ENCODE measurements at places on chromosomes 1 and 21.

DNA sequence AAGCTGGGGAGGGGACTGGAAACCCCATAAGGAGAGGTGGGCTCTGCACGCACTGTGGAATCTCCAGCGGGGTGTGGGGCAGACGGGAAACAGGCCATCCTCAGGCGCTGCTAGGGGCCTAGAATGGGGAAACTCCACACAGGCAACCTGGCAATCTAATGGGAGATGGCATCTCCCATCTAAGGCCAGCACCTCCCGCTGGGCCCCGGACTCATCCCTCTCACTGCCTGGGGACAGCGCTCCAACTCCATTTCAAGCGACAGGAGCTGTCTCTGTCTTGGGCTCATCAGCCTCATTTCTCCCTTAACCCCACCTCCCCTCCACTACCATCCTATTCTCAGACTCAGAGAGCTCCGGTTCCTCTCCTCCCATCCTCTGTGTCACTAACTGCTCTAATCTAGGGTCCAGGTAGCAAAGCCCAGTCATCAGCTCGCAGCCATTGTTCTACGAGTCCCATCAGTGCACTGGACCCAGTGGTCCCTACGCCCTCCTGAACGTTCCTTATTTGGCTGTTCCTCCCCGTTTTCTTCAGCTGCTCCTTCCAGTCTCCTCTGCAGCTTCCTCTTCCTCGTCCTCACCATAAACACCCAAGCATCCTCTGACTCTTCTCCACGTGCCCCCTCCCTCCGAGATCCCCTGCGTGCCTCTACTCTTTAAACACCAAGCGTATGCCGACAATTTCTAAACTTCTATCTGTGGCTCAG lies 93.4 kb upstream of the CASZ1 start:
- no peak for DNase-seq

DNA sequence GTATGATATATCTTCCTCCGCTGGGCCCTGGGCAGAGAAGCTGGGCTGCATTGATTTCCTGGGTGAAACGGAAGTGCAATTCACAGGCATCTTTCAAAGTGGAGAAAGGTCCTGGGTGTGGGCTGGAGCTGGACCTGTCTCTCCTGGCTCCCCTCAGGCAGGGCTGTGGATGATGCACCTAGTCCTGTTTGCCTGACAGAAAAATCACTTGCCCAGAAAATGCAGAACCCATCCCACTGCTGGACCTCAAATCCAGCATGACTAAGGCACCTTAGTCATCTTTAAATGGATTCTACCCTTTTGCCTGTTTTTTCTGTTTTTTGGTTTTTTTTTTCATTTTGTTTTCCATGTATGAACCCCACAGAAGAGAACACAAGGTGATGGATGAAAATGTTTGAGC lies 49.7 kb downstream of the MYSM1 start:
- no peak for DNase-seq

- DNase-seq = no peak
Measured at GRCh38 chr1:242225767-242226573, 227.1 kb upstream of the MAP1LC3C start.

- no peak for DNase-seq
Measured at GRCh38 chr1:147834181-147834580, 68.4 kb upstream of the GJA8 start.

GRCh38 chr1:180601512-180601911 lies 30.3 kb upstream of the XPR1 start:
- no peak for DNase-seq

DNA sequence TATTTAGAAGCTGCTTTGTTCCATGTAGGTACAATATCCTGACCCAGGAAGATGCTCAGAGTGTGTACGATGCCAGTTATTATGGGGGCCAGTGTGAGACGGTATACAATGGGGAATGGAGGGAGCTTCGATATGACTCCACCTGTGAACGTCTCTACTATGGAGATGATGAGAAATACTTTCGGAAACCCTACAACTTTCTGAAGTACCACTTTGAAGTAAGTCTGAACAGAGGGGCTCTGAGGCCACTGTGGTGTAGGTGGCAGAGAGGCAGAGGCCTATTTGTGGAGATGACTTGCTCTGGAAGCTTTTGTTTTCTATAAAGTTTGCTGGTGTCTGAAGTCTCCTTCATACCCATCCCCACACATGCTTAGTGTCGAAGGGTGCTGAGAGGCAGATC lies 26.8 kb downstream of the C8A start:
- DNase-seq = no peak

GRCh38 chr1:208202333-208202995 lies 41.7 kb downstream of the PLXNA2 start:
- DNase-seq = no peak

- DNase-seq = no peak
Measured at GRCh38 chr1:32696041-32696440, 6.5 kb downstream of the SYNC start.

DNA sequence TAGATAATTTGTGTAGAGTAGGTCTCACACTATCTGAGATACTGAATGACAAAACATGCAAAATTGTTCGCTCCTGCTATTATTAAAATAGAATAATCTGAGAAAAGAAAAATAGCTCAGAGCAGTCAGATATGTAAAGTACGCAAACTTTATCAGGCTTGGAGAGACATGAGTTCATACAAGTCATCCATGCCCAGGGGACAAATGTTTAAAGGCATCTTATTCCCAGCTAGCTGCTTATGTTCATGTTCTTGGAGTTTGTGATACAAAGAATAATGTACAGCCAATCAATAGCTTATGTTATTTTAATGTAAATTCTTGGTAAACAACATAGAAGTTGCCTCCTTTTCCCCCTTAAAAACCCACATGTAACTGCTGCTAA lies 69.4 kb upstream of the USP25 start:
- no peak for DNase-seq

DNA sequence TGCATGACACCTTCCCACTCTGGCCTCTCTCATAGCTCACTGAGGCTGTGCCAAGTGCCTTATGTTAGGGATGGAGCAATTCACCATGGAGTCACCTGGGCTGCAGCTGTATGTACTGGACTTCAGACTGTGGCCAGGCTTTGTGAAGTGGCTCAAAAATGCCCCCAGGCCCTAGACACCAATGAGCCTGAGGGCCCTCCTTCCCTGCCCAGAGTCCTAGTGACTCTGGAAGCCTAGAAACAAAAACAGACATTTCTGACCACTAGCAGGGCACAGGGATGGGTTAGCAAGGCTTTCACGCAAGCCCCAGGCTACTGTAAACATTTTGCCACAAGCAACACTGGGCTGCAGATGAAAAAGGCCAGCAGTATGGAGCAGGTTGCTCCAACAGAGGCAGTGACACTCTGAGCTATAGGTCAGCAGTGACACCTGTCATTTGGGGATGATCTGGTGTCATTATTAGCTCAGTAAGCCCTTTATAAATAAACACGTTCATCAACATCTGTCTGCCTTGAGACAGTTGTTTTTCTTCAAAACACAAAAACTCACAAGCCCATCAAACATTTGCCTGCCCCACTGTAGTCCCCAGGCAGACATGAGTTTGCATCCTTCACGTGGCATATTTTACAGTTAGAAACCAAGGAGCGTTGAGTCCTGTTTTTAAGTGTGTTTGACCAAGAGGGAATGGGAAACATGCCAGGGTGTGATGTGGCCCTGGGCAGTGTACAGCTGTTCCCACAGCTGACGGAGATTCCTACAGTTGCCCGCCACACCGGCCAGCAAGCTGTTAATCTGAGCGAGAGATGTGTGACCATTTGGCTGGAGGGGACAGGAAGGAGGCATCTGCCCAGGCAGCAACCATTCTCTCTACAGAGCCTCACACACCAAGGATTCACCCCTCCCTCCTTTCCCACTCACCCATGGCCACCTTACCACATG lies 66.8 kb downstream of the KCNN3 start:
- no peak for DNase-seq

DNA sequence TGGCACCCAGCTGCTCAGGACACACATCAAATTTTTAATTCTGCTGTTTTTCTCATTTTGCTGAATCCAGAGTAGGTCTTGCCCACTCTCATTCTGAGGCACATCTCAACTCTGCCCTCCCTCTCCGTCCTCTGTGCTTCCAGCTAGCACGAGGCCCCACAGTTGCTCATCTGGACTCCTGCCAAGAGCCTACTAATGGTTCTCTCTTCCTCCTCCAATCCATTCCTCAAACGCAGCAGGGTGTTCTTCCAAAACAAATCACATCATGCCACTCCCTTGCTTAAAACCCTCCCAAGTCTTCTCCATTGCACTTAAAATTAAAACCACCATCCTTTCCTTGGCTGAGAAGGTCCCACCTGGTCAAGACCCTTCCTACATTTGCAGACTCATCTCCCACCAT lies 49.8 kb upstream of the SCAF4 start:
- DNase-seq = no peak

DNA sequence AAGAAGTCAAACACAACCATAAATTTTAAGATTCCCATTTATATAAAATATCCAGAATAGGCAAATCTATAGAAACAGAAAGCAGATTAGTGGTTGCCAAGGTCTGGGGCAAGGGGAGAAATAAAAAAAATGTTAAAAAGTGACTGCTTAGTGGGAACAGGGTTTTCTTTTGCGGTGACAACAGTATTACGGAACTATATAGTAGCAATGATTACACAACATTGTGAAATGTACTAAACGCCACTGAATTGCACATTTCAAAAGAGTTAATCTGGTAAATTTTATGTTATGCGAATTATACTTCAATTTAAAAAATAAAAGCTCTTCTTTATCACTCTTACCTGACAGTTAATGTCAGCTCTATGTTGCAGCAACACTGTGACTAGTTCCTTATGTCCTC lies 105.2 kb downstream of the ACBD6 start:
- DNase-seq = no peak

DNA sequence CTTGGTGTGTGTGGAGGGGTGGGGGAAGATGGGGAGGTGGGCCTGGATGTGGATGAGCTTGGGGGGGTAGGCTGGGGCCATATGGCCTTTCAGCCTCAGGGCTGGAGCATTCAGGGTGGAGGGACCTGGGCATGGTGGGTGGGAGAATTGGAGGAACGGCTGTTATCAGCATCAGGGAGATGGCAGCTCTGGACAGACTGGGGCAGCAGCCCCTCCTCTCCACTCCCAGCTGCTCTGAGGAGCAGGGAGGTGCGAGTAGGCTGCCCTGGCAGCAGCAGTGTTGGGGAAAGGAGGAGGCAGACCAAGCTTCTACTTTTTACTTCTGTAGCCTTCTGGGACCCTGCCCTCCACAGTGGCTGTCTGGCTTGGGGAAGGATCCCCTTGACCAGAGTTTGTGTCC lies 10.2 kb downstream of the PPFIA4 start:
- DNase-seq = no peak

- no peak for DNase-seq
Measured at GRCh38 chr1:180778782-180779398, 133.8 kb upstream of the KIAA1614 start.

DNA sequence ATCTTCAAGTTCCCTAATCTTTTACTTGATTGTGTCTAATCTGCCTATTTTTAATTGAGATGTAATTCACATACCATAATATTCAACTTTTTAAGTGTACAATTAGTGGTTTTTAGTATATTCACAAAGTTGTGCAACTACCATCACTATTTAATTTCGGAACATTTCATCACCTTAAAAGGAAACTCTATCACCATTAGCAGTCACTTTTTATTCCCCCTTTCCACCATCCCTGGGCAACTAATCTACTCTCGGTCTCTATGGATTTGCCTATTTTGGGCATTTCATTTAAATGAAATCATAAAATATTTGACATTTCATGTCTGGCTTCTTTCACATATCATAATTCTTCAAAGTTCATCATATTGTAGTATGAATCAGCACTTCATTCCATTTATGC lies 30.6 kb upstream of the HYI start:
- no peak for DNase-seq

GRCh38 chr1:38561110-38561509 lies 298.5 kb downstream of the RRAGC start:
- no peak for DNase-seq

DNA sequence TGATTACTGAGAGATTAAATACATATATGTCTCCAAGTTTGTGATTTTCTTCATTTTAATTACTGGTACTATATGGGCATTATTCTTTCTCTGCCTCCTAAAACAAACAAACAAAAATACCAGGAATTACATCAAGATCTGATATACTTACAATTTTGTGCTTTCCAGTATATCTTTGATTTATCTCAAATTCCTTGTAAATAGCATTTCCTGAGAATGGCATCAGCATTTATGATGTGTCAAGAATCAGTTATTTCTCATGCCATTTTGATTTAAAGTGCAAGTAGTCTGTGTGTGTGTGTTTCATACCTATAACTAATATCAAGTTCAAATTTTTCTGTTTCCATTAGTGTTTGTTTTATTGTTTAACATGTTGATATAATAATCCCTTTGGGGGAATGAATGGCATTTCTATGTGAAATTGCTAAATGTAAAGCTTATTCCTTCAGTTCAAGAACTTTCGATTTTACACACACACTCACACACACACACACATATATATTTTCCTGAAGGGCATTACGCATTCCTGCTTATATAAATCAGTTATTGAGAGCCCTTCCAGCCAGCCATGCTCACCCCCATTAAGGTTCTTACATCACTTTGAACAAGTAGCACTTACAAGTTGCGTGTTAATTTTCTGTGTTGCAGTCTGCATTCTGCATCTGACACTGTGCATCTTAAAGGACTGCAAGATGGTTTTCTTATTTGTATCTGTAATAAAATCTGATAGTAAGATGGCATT lies 102.7 kb downstream of the NEK7 start:
- no peak for DNase-seq

GRCh38 chr1:168671782-168672181 lies 57.2 kb downstream of the DPT start:
- DNase-seq = no peak

- no peak for DNase-seq
Measured at GRCh38 chr1:204350857-204351573, 8.7 kb downstream of the PLEKHA6 start.

DNA sequence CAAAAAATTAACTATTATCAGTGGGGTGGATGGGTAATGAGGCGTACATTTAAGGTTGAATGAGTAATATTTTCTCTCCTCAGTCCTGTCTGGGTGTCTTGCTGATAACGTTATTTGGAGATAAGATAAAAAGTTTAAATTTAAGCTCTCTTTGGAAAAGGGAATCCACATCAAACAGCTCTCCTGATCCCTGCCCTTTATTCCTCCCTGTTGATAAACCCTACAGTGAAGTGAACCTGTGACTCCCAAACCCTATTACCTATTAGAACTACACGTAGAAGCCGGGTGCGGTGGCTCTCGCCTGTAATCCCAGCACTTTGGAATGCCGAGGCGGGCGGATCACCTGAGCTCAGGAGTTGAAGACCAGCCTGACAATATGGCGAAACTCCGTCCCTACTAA lies 9.9 kb upstream of the GPR161 start:
- DNase-seq = no peak

DNA sequence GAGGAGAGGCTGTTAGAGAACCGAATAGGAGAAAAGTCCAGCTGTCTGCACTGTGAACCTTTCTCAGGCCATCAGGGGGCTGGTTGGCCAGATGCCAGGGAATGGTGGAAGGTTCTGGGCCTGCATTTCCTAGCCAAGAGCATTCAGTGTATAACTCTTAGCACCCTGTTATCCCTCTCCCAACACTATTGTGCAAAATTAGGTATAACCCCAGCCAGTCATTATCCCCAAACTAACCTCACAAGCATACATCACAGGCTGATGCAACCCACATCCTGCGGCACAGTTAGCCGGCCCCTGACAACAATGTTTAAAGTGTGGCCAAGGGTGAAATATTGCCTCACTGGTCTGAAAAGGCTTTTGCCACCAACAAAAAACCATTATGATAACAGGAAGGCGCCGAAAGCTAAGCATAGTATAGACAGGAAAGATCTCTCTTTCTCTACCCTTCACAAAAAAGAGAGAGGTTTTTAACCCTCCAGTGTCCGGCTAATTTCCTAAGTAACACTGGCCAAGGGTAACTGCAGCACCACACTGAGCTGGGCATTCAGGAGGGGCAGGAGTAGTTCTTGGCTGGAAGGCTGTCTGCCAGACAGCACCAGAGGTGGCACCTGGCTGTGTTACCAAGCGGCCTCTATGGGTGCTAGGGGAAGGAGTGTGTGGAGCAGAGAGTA lies 77.3 kb upstream of the BCAR3 start:
- peak; percentile 66 for DNase-seq

Data from KG1 (cell line).